ENCODE measurements at places on chromosomes 6 and 20. TPM values are rescaled to one million over a fixed set of nuclear protein-coding genes. Genes with fewer than 3 reads are reported as not detected.

FUT9 gene
- 0.05 TPM for polyA plus RNA-seq

CDH4 gene
- 0.04 TPM for polyA plus RNA-seq

RBBP8NL gene
- polyA plus RNA-seq: not detected

AKAP12 gene
- polyA plus RNA-seq: 13.4 TPM

CLPSL2 gene
- polyA plus RNA-seq: 1.3 TPM
